ENCODE measurements at places on chromosomes 13 and 19. TPM values are rescaled to one million over a fixed set of nuclear protein-coding genes. Genes with fewer than 3 reads are reported as not detected.

C13orf42 gene
- total RNA-seq, result 18.1 TPM

DNA sequence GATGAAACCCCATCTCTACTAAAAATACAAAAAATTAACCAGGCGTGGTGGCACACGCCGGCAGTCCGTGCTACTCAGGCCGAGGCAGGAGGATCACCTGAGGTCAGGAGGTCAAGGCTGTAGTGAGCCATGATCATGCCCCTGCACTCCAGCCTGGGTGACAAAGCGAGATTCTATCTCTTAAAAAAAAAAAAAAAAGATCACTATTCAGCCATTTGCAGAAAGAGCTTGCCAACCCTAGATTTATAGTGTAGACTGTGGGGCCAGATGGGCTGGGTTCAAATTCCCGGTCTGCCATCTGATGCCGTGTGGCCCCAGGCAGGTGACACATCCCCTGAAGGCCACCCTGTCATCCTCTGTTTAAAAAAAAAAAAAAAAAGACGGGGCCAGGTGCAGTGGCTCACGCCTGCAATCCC is 28.9 kb downstream of the SMIM24 start:
- no peak for DNase-seq
- H3K36me3 ChIP-seq, result no peaks in the 10 kb centered on the region
- H3K4me1 ChIP-seq, result no peaks in the 10 kb centered on the region
- no peaks in the 10 kb centered on the region for H3K27me3 ChIP-seq
- no peak overlapping the region for H3K4me3 ChIP-seq

DNA sequence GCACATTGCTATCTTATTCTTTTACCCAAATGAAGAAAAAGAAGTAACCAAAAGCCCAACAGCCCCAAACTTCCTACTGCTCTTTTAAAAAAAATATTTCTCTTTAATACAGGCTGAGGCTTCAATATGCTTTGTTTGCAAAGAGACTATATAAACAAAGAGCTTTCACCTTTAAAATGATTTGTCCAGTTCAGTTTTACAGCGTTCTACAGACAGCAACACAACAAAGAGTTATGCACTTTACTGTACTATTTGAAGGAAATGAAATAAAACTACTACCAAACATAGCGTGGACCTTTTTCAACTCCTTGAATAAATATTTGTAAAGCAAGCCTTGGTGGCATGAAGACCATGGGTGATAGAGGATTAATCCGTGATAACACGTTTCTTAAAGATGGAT is 151.2 kb downstream of the FGF9 start:
- no peak for DNase-seq
- peaks cover 2% of the 10 kb centered on the region for H3K4me1 ChIP-seq
- no peaks in the 10 kb centered on the region for H3K27me3 ChIP-seq
- H3K36me3 ChIP-seq, result 0 out of 2 replicates have a peak, but pooled peaks cover 2% of the 10 kb centered on the region
- no peak overlapping the region for H3K27ac ChIP-seq

DNA sequence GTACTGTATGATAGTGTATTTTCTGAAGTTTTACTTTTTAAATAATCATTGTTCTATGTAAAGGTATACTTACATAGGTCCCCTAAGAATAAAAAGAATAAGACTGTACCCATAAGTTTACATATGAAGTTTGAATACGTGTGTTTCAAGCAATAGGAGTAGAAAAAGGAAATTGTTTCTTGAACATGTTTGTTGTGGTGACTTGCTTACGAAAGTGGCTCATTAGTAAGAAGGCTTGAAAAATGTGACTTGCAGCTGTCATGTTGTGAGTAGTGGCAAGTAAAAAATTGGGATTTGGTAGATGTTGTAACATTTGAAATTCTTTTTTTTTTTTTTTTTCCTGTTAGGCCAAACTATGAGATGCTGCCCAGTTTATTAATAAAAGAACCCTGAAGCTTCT is 203.3 kb downstream of the LMO7 start:
- no peaks in the 10 kb centered on the region for H3K4me1 ChIP-seq
- no peaks in the 10 kb centered on the region for H3K27me3 ChIP-seq
- no peak overlapping the region for H3K27ac ChIP-seq
- peaks cover 18% of the 10 kb centered on the region for H3K36me3 ChIP-seq

GRCh38 chr13:29855009-29855408 is 4.6 kb upstream of the UBL3 start:
- no peaks in the 10 kb centered on the region for H3K27me3 ChIP-seq
- no peak for DNase-seq
- no peaks in the 10 kb centered on the region for H3K36me3 ChIP-seq
- H3K4me1 ChIP-seq, result no peaks in the 10 kb centered on the region

- no peak overlapping the region for H3K27ac ChIP-seq
- no peak overlapping the region for H3K4me3 ChIP-seq
- no peaks in the 10 kb centered on the region for H3K36me3 ChIP-seq
- no peaks in the 10 kb centered on the region for H3K27me3 ChIP-seq
- no peak for DNase-seq
These were observed 47.0 kb upstream of the RAP2A start for GRCh38 chr13:97386801-97387484.

GRCh38 chr19:13460045-13460444 is 46.2 kb downstream of the CACNA1A start:
- H3K27me3 ChIP-seq, result no peaks in the 10 kb centered on the region
- no peaks in the 10 kb centered on the region for H3K36me3 ChIP-seq
- no peak overlapping the region for H3K4me3 ChIP-seq
- no peak overlapping the region for H3K27ac ChIP-seq

LRG1 gene
- 0.50 TPM for total RNA-seq

GNG8 gene
- total RNA-seq, result not detected

- no peaks in the 10 kb centered on the region for H3K27me3 ChIP-seq
- DNase-seq, result peak; percentile 55
- peak overlapping the region; percentile 91 for H3K4me3 ChIP-seq
- no peaks in the 10 kb centered on the region for H3K4me1 ChIP-seq
These were observed 1.5 kb downstream of the ARID3A start for GRCh38 chr19:927351-927779.

- H3K27me3 ChIP-seq, result no peaks in the 10 kb centered on the region
- peaks cover 36% of the 10 kb centered on the region for H3K36me3 ChIP-seq
- H3K4me3 ChIP-seq, result peak overlapping the region; percentile 42
These were observed 932 bp downstream of the FAM83E start for GRCh38 chr19:48613852-48614435.

GRCh38 chr19:45153339-45154063 is 7.3 kb downstream of the NKPD1 start:
- peak; percentile 72 for DNase-seq
- no peak overlapping the region for H3K27ac ChIP-seq
- no peaks in the 10 kb centered on the region for H3K36me3 ChIP-seq
- H3K4me1 ChIP-seq, result no peaks in the 10 kb centered on the region
- peak overlapping the region; percentile 76 for H3K4me3 ChIP-seq

DNA sequence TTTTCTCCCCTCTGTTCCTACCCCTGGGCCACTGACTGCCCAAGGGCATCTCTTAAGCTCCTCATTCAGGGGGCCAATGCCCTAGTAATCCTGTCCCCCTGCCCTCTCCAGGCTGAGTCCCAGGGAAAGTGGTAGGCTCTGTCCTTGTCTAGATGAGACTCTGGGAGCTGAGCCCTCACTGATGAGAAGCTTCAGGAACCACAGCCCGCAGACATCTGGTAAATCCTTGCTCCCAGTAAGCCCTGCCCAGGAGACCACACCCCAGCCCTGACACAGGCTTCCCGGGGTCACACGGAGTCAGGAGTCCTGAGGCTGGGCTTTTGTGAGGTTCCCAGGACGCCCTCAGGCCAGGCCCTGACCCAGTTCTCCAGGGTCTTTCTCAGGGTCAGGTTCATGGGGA is 1.9 kb downstream of the CEACAM4 start:
- H3K27ac ChIP-seq, result no peak overlapping the region
- H3K36me3 ChIP-seq, result peaks cover 4% of the 10 kb centered on the region
- H3K27me3 ChIP-seq, result no peaks in the 10 kb centered on the region
- H3K4me1 ChIP-seq, result no peaks in the 10 kb centered on the region
- H3K4me3 ChIP-seq, result no peak overlapping the region

SHC2 gene
- total RNA-seq, result 16.6 TPM

LIM2 gene
- total RNA-seq, result not detected

DNA sequence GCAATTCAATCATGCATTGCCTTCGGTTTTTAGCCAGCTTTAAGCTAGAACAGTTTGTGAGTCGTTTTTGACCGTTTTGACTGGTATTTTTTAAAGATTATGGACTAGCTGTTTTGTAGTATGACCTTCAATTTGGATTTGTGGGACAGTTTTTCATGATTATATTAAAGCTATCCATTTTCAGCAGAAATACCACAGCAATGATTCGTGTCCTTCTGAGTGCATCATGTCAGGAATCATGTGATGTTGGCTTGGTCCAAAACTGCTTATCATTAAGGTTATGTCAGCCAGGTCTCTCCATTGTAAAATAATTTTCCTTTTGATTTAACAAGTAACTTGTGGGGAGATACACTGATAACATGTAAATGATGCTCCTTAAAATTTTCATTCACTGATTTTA is 229.0 kb downstream of the POSTN start:
- H3K36me3 ChIP-seq, result no peaks in the 10 kb centered on the region
- no peaks in the 10 kb centered on the region for H3K4me1 ChIP-seq
- no peak for DNase-seq

GRCh38 chr19:32969549-32969948 is 2.2 kb downstream of the CEP89 start:
- peaks cover 5% of the 10 kb centered on the region for H3K36me3 ChIP-seq
- no peak overlapping the region for H3K27ac ChIP-seq
- no peaks in the 10 kb centered on the region for H3K27me3 ChIP-seq
- H3K4me1 ChIP-seq, result no peaks in the 10 kb centered on the region

DNA sequence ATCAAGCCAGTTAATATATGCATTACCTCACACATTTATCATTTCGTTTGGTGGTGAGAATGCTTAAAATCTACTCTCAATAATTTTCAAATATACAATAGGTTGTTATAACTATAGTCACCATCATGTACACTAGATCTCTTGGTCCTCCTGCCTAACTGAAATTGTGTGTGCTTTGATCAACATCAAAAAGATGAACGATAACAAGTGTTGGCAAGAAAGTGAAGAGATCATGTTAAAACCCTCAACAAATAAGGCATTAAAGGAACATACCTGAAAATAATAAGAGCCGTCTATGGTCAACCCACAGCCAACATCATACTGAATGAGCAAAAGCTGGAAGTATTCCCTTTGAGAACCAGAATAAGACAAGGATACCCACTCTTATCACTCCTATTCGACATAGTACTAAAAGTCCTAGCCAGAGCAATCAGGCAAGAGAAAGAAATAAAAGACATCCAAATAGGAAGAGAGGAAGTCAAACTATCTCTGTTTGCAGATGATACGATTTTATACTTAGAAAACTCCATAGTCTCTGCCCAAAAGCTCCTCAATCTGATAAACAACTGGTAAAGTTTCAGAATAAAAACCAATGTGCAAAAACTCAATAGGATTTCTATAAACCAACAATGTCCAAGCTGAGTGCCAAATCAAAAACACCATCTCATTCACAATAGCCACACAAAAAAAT is 27.9 kb upstream of the OR10H1 start:
- no peak overlapping the region for H3K4me3 ChIP-seq
- DNase-seq, result no peak
- H3K27ac ChIP-seq, result no peak overlapping the region
- H3K27me3 ChIP-seq, result no peaks in the 10 kb centered on the region
- peaks cover 46% of the 10 kb centered on the region for H3K36me3 ChIP-seq
- no peaks in the 10 kb centered on the region for H3K4me1 ChIP-seq

- no peaks in the 10 kb centered on the region for H3K27me3 ChIP-seq
- H3K4me1 ChIP-seq, result no peaks in the 10 kb centered on the region
- H3K27ac ChIP-seq, result no peak overlapping the region
- no peaks in the 10 kb centered on the region for H3K36me3 ChIP-seq
- no peak overlapping the region for H3K4me3 ChIP-seq
- DNase-seq, result no peak
These were observed 17.6 kb upstream of the MIER2 start for GRCh38 chr19:362154-362553.

OVOL3 gene
- total RNA-seq, result not detected

All from H9 (cell line).